ENCODE measurements at places on chromosomes 6 and 20. TPM values are rescaled to one million over a fixed set of nuclear protein-coding genes. Genes with fewer than 3 reads are reported as not detected.

DNA sequence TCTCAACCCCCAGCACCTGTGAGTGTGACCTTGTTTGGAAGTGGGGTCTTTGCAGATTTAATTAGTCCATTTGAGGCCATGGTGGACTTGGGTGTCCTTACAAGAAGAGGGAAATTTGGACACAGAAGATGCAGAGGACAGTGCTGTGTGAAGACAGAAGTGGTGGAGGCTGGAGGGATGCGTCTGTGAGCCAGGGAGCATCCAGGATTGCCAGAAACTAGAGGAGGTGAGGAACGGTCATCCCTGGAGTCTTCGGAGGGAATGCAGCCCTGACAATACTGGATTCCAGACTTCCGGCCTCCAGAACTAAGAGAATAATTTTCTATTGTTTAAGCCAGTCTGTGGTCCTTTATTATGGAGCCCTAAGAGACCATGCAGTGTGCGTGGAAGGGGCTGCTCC is 22.9 kb upstream of the NPBWR2 start:
- no peak for DNase-seq

DNA sequence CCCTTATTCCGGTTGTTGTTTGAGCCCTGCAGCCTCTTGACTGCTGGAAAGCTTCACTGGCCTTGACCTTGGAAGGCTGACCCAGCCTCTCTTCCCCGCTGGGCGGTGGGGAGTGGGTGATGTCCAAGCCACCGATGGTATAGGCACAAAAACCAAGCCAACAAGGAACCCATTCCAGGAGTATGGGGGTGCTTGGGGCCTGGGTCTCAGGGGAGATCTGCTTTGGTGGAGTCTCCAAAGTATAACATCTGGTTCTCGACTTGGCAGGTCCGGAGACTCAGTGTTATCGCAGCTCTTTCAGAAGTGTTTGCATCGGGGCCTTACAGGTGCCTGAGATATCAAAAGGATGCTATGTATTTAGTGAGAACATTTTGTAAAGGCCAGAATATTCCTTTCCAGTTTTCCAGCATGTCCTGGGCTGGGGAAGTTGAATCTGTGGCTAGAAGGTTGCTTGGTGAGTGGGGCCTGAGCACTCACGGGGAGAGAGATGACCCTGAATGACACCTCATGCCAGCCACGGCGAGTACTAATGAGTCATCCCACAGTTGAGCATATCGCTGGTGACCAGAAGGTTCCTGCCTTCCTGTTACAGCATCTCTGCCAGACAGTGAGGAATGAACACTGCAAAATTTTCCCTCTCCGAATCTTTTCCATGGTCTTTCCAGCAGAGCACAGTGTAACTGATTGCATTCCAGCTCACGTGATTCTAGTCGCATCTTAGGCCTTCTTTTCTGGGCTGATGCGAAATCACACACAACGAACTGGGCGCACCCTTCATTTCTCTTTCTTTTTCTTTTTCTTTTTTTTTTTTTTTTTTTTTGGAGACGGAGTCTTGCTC is 133.9 kb downstream of the ZDHHC14 start:
- DNase-seq = no peak

DNA sequence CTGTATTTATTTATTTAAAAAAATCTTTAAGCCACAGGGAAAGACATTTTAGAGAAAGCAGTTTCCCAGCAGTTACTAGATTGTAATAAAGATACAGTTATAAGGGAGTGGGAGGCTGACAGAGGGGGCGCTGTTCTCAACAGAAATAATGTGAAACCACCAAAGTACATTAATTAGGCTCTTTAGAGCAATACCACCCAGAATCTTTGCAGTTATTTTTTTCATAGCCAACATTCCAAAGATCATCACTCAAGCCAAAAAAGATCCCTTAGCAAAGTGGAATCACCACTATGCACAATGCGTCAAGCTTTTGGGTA is 331.3 kb upstream of the DEFB112 start:
- DNase-seq = no peak

GRCh38 chr20:8357703-8358102 is 225.6 kb downstream of the PLCB1 start:
- DNase-seq = no peak

DNA sequence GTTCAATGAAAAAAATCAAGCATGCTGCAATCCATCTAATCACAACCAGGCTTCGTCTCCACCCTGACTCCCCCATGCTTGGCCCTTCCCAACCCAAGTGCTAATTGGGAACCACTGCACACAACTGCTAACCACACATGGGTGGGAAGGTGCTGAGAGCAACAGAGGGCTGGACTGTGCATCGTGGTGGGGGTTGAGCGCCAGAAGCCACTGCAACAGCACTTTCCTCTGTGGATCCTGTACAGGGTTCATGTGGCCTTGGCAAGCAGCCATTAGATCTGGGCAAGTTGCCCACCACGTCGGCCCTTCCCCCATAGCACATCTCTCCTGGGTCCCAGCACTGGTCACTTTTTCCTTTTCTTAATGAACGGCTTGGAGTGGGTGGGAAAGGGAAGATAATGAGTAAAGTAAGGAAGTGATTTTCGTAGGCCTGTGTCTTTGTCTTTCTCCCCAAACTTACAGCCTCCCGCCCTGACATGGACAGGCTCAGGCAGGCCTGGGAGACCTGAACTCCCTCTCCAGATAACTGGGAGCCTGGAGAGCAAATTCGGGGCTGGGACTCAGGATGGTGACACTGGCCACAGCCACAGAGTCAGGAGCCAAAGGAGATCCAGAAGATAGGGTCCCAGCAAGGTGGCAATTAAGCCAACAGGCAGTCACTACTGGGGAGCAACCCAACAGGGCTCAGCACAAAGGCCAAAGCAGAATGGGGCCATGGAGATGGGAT is 34.4 kb upstream of the MRPS10 start:
- DNase-seq = no peak

- DNase-seq = no peak
Observed at GRCh38 chr6:82072121-82072521, 175.4 kb downstream of the IBTK start.

GRCh38 chr6:52840763-52841585 is at the start of gene GSTA5:
GSTA5 (minus strand) TSS chr6:52840813.
- DNase-seq = no peak

DNA sequence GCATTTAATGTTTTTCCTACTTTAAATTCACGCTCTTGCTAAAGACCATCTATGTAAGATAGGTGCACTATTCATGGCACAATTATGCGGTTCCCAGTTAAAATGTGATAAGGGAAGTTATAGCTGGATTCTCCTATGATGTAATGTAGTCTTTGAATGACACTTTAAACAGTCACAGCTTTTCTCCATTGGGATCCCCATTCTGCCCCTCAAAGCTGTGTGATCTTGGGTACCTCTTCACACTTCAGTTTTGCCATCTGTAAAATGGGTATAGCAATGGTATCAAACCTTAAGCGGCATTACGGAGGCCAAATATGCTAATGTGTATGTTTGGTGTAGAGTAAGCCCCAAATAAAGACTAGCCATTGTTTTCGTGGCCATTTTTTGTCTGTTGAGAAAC is 64.7 kb upstream of the ZNF217 start:
- no peak for DNase-seq

DNA sequence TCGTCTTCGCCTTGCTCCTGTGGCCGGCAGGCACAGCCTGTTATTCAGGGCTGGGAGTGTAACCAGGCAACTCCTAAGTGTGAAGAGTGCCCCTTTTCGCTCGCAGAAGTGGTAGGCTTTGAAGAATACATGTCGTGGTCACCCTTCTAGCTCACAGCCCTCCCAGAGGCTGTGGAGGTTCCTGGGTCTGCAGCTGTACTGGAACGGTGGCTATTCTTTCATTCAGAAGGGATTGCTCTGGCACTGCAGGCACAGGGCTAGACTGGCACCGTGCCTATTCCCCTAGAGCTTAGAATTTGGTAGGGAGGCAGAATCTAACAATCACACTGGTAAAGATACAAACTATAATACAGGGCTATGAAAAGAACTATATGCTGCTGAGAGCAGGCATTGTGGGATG is 1.1 kb upstream of the SRSF12 start:
- no peak for DNase-seq

DNA sequence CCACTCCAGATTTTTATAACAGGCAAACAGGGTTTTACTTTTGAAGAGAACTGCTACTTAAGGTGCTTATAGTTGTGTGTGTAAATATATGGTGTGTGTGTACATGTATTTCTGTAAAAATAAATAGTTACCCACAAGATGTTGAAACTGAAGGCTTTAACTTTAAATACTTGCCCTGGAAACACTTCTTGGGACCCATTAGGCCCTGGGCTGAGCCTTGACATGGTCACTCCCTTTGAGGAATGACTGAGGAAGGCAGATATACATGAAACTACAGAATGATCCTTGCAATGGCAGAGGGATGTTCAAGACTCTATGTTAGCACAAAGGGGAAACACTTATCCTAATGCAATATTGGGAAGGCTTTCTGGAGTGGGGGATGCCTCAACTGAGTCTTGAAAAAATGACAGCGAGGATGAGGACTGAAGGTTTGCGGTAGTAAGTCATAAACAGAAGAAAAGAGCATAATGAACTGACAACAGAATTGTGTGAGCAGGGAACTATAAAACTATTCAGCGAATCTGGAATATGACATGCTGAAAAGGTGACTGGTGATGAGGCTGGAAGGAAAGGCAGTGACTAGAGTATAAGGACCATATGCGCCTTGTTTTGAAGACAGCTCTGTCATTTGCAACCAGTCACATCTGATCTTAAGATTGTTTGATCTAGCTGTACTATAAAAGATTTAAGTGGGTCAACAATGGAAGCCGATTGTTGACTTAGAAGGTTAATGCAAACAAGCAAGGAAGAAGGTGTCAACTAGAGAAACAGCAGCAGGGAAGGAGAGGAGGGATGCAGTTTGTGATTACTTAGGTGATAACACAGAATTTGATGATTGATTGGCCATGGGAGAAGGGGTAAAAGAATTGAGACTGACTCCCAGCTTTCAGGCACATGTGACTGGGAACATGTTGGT is 64.4 kb upstream of the COL21A1 start:
- DNase-seq = no peak

DNA sequence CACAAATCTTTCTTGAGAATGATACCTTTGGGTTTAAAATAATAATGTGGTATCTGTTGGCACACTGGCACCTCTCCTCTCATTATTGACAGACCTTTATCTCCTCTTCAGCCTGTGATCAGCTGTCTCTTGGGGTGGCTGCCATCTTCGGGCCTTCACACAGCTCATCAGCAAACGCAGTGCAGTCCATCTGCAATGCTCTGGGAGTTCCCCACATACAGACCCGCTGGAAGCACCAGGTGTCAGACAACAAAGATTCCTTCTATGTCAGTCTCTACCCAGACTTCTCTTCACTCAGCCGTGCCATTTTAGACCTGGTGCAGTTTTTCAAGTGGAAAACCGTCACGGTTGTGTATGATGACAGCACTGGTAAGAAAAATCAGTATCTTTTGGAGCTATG is 232.8 kb downstream of the GRIK2 start:
- DNase-seq = no peak

- DNase-seq = no peak
Observed at GRCh38 chr20:37375227-37375626, 29.3 kb downstream of the SRC start.

MYO6 gene
- 107 TPM for polyA plus RNA-seq

TRDN gene
- polyA plus RNA-seq = 4.3 TPM

PDE7B gene
- polyA plus RNA-seq = 6.7 TPM

PTK6 gene
- 0.79 TPM for polyA plus RNA-seq

SPINT4 gene
- polyA plus RNA-seq = not detected

CFAP206 gene
- polyA plus RNA-seq = 3.2 TPM

MYB gene
- 4.9 TPM for polyA plus RNA-seq

ID4 gene
- polyA plus RNA-seq = 149 TPM

FGD2 gene
- polyA plus RNA-seq = 4.4 TPM

ACOT13 gene
- 45.4 TPM for polyA plus RNA-seq

Data from left renal cortex interstitium (tissue), 4 donors.